Immature natural killer cell (primary cell): ENCODE measurements at places on chromosomes 16 and 17.

DNA sequence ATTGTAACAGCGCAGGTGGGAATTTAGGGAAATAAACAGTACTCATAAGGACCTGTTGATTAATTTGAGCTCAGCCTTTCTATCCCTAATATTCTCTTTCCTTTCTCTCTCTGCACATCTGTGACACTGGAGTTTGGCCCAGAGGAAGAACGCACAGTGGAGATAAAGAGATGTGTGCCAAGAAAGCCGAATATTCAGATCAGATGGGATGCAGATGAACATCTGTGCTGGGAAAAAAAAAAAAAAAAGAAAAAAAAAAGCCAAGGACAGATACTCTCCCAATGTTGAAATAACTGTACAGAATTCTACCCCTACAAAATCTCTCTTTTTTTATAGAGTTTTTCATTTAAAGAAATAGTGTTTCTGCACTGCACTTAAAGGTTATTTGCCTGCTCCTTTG lies 485.4 kb downstream of the KCNJ2 start:
- H3K27ac ChIP-seq: no peak overlapping the region
- no peaks in the 10 kb centered on the region for H3K36me3 ChIP-seq
- H3K4me3 ChIP-seq: no peak overlapping the region
- no peak for DNase-seq
- no peaks in the 10 kb centered on the region for H3K27me3 ChIP-seq

GRCh38 chr17:50995668-50996067 lies 125.0 kb downstream of the SPAG9 start:
- no peak overlapping the region for H3K27ac ChIP-seq
- H3K36me3 ChIP-seq: peaks cover 19% of the 10 kb centered on the region
- H3K4me1 ChIP-seq: no peaks in the 10 kb centered on the region
- H3K4me3 ChIP-seq: no peak overlapping the region

- H3K36me3 ChIP-seq: no peaks in the 10 kb centered on the region
- DNase-seq: no peak
- no peak overlapping the region for H3K4me3 ChIP-seq
- no peak overlapping the region for H3K27ac ChIP-seq
- H3K4me1 ChIP-seq: peaks cover 15% of the 10 kb centered on the region
Measured at GRCh38 chr17:81030741-81031565, 4.0 kb upstream of the BAIAP2 start.

- DNase-seq: no peak
- H3K4me3 ChIP-seq: no peak overlapping the region
- H3K4me1 ChIP-seq: no peaks in the 10 kb centered on the region
- H3K27ac ChIP-seq: no peak overlapping the region
Measured at GRCh38 chr16:85220964-85221731, 108.9 kb upstream of the CIBAR2 start.

DNA sequence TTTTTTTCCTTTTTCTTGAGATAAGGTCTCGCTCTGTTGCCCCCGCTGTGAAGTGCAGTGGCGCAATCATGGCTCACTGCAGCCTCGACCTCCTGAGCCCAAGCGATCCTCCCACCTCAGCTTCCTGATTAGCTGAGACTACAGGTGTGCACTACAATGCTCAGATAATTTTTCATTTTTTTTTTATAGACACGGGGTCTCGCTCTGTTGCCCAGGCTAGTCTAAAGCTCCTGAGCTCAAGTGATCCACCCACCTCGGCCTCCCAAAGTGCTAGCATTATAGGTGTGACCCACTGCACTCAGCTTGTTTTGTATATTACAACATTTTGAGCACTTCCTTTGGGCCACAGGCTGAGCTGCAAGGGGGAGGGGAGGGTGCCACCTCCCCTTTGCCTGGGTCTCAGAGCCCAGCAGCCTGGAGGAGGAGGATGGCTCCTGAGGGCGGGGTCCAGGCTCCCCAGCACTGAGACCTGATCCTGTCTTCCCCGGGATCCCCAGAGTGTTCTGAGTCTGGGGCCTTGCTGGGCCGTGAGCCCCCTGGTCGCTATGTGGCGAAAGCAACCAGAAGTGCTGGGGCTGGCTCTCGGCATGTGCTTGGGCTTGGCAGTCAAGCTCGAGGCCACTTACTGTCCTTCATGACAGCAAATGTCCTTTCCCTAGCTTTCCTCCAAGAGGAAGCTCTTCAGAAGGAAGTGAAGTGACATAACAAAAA lies 8.1 kb downstream of the DEF8 start:
- peaks cover 25% of the 10 kb centered on the region for H3K36me3 ChIP-seq
- DNase-seq: no peak
- H3K4me3 ChIP-seq: no peak overlapping the region
- H3K27ac ChIP-seq: no peak overlapping the region
- peaks cover 3% of the 10 kb centered on the region for H3K27me3 ChIP-seq

DNA sequence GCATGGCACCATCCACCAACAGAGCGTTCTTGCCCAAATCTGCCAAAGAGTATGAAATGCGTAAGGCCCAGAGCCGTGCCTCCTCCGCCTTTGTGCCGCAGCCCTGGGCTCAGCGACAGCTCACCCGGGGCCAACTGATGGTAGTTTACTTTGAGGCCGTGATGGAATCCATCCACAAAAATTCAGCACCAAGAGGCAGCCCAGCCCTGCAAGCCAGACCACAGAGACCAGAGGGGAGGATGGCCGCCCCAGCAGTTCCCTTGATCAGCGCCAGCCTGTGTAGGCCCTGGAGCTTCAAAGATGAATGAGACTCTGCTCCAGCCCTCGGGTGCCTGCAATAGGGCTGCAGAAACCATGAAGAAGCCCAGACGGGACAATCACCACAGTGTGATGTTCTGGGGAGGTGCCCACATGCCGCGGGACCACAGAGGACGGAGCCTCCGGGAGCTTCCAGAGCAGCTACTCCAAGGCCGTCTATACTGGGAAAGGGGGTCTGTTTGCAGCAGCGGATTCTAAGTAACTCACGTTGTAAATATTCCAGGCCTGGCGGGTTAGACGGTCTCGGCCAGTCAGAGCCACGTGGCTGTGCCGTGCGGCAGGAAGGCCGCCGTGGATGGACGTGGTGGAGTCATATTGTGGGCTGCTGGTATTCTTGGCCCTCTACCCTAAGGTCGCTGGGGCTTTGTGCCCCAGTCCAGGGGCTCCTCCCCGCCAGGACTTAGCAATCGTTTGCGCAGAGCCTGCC lies 80.3 kb downstream of the RBFOX3 start:
- H3K36me3 ChIP-seq: no peaks in the 10 kb centered on the region
- no peak for DNase-seq
- H3K4me1 ChIP-seq: no peaks in the 10 kb centered on the region
- H3K4me3 ChIP-seq: no peak overlapping the region
- H3K27ac ChIP-seq: no peak overlapping the region

DNA sequence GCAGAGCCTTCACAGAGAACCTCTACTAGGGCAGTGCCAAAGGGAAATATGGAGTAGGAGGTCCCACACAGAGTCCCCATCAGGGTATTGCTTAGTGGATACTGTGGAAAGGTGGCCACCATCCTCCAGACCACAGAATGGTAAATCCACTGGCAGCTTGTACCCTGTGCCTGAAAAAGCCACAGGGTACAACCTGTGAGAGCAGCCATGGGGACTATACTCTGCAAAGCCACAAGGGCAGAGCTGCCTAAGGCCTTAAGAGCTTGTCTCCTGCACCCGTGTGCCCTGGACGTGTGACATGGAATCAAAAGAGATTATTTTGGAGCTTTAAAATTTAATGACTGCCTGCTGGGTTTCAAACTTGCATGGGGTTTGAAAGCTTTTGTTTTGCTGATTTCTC lies 118.0 kb upstream of the SEC14L1 start:
- DNase-seq: no peak
- no peaks in the 10 kb centered on the region for H3K4me1 ChIP-seq
- H3K27ac ChIP-seq: no peak overlapping the region
- H3K36me3 ChIP-seq: no peaks in the 10 kb centered on the region
- H3K27me3 ChIP-seq: no peaks in the 10 kb centered on the region

- peaks cover 44% of the 10 kb centered on the region for H3K36me3 ChIP-seq
- no peak overlapping the region for H3K4me3 ChIP-seq
- H3K27me3 ChIP-seq: peaks cover 2% of the 10 kb centered on the region
- H3K27ac ChIP-seq: peak overlapping the region; percentile 53
- DNase-seq: no peak
- H3K4me1 ChIP-seq: peaks cover 5% of the 10 kb centered on the region
Measured at GRCh38 chr16:27471661-27472060, 69.7 kb downstream of the IL21R start.

DNA sequence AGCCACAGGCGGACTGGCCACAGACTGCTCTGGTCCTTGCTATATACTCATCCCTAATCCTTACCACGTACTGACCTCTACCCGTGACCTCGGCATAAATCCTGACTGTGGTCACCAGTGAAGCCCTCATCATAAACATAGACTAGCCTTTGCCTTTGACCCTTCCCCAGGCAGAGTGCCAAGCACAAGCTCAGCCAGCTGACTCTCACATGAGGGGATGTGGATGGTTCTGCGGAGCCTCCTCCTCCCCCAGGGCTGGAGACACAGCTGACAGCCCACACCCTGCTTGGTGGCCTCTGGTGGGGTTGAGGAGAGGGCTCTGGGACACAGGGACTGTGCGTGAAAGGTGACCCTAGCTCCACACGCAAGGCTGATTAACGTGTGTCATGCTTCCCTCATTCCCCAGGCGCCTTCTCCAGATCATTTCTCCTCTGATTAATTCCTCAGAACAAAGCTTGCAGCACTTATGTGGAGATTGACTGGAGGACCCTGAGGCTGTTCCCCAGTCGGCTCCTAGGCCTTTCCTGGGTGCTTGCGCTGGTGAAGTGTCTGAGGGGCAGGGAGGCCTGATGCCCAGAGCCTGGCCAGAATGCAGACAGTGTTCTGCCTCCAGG lies 241.5 kb upstream of the NLRP1 start:
- H3K4me3 ChIP-seq: no peak overlapping the region
- no peaks in the 10 kb centered on the region for H3K4me1 ChIP-seq
- no peak overlapping the region for H3K27ac ChIP-seq
- H3K36me3 ChIP-seq: no peaks in the 10 kb centered on the region
- H3K27me3 ChIP-seq: peaks cover 7% of the 10 kb centered on the region

GRCh38 chr16:75048530-75048929 lies 49.7 kb downstream of the ZNRF1 start:
- no peak for DNase-seq
- no peaks in the 10 kb centered on the region for H3K27me3 ChIP-seq
- no peaks in the 10 kb centered on the region for H3K36me3 ChIP-seq
- H3K4me1 ChIP-seq: no peaks in the 10 kb centered on the region

- no peak overlapping the region for H3K4me3 ChIP-seq
- no peaks in the 10 kb centered on the region for H3K4me1 ChIP-seq
- H3K27me3 ChIP-seq: peaks cover 10% of the 10 kb centered on the region
- DNase-seq: no peak
Measured at GRCh38 chr17:28199115-28199514, 119.9 kb upstream of the TMEM97 start.

DNA sequence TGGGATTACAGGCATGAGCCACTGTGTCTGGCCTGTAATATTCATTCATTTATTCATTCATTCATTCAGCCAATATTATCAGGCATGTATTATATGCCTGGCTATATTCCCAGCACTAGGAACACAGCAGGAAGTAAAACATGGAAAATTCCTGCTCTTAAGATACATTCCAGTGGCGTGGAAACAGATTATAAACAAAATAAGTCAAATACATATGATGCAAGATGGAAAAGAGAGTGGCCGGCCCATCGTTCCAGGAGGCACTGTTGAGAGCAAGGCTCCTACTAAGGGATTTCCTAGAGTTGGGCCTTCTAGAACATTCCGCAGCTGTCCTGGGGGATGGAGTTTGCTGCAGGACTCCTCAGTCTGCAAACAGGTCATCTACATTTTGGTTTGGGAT lies 17.7 kb downstream of the ADCY9 start:
- H3K27ac ChIP-seq: no peak overlapping the region
- H3K27me3 ChIP-seq: peaks cover 3% of the 10 kb centered on the region
- H3K4me1 ChIP-seq: peaks cover 24% of the 10 kb centered on the region
- H3K36me3 ChIP-seq: peaks cover 4% of the 10 kb centered on the region
- no peak for DNase-seq
- H3K4me3 ChIP-seq: no peak overlapping the region

GRCh38 chr17:8916466-8916865 lies 49.0 kb upstream of the PIK3R6 start:
- no peak for DNase-seq
- no peaks in the 10 kb centered on the region for H3K27me3 ChIP-seq
- H3K36me3 ChIP-seq: peaks cover 16% of the 10 kb centered on the region

DNA sequence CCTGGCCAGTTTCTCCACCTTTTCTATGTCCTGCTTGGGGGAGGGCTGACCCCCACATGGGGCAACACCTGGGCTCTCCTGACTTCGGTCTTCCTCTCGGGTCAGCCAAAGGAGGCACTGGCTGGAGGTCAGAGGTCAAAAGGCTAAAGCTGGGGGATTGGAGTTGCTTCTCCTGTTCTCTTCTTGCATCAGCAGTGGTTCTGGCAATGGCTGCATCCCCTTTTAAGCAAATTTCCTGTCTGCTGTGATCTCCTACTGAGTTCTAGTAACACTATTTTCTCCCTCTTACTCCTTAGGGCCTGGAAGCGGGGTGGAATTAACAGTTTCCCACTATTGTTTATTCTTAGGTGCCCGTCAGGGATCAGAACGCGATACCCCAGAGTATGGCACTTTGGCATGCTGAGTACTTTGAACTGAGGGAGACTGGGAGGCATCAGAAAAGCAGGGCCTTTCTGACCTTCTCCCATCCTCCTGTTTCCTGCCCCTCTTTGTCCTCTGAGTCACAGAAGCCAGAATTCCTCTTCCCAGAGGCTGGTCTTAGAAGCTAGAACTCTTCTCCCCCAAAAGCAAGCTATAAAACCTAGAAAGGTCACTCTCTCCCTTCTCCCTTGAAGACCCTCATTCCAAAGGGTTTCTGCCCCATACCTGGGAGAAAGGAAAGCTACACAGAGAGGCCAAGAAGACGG lies 268.2 kb downstream of the STX8 start:
- no peak for DNase-seq
- H3K36me3 ChIP-seq: no peaks in the 10 kb centered on the region
- H3K27ac ChIP-seq: no peak overlapping the region
- no peaks in the 10 kb centered on the region for H3K4me1 ChIP-seq

- no peak overlapping the region for H3K27ac ChIP-seq
- peaks cover 24% of the 10 kb centered on the region for H3K4me1 ChIP-seq
- H3K4me3 ChIP-seq: no peak overlapping the region
- peak; percentile 62 for DNase-seq
Measured at GRCh38 chr17:8060274-8060673, 21.4 kb downstream of the ALOX15B start.

- H3K4me3 ChIP-seq: no peak overlapping the region
- no peak overlapping the region for H3K27ac ChIP-seq
- H3K36me3 ChIP-seq: no peaks in the 10 kb centered on the region
- no peak for DNase-seq
Measured at GRCh38 chr16:52603015-52603414, 56.1 kb upstream of the TOX3 start.

DNA sequence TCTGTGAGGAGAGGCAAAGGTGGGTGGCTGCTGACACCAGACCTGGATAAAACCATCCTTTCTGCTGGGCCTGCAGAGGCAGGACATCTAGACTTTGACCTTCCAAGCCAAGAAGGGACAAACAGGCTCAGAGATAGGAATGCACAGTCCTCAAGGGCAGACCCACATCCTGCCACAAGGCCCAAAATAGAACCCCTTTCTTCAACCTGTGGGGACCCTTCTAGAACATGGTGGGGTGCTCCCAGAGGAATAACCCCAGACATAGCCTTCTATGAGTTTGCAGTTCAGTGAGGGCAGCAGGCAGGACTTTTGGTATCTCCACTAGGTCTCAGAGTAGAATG lies 3.8 kb upstream of the CBFB start:
- H3K4me1 ChIP-seq: peaks cover 12% of the 10 kb centered on the region
- no peak for DNase-seq
- peaks cover 15% of the 10 kb centered on the region for H3K27me3 ChIP-seq
- no peaks in the 10 kb centered on the region for H3K36me3 ChIP-seq

GRCh38 chr17:27417596-27418365 lies 38.5 kb upstream of the KSR1 start:
- H3K27ac ChIP-seq: no peak overlapping the region
- H3K27me3 ChIP-seq: peaks cover 2% of the 10 kb centered on the region
- no peaks in the 10 kb centered on the region for H3K4me1 ChIP-seq
